Stimulated activated CD8-positive, alpha-beta memory T cell treated with anti-CD3 and anti-CD28 coated beads, Interleukin-15, amount 100 ng/mL, for 4 hours (primary cell): ENCODE measurements at places on chromosomes 16 and 17.

- no peak for DNase-seq
These were observed 19.8 kb upstream of the KCNH6 start for GRCh38 chr17:63503341-63503705.

GRCh38 chr16:50304467-50305440 lies 38.4 kb downstream of the ADCY7 start:
- DNase-seq = no peak

DNA sequence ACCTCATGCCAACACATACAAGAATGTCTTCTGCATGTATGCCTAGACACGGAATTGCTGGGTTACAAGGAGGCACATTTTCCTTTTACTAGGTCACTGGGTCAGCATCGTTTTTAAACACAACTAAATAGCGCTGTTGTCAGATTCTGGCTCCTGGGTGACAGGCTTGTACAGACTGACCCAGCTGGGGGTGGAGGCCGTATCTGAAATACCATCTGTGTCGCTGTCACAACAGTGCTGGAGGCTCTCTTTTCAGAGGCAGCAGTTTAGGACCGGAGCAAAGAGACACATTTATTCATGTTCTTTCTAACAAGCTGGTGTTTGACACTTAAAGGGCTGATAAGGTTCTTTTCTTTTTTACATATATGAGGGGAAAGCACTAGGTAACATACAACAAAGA lies 403.0 kb upstream of the ASIC2 start:
- DNase-seq = no peak

GRCh38 chr16:606656-607307 lies 16.9 kb downstream of the RAB40C start:
- DNase-seq = no peak

DNA sequence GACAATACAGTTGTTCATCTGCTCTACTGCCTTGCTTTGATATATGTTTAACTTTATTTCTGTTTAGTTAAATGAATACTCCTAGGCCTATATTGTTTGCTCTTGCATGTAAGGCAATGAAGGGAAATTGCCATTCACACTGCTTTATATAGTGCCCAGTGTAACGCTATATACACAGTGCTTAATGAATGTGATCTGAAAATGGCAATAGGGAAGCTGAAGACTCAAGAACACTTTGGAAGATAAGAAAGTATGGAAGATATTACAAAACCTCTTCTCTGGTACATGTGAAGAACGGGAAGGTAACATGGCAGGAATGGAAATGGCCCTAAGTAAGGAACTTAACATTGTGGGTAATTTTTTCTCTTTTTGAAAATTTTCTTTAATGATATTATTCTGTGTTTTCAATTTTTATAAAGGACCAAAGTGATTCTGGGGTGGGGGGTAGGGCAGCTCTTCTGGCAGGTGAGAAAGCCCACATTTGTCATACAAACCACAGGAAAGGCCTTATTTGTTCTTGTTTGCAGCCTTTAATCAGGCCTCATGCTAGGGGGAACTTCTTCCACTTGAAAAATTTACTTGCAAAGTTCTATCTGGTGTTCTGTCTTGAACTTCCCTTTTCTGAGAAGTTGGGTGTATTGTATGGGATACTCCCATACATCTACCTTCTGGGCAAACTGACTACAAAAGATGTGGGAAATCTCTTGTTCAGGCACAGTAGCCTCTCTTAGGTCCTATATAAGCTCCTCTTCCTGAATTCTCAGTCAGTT lies 100.8 kb upstream of the CORO6 start:
- no peak for DNase-seq

GRCh38 chr17:32318071-32318470 lies 23.9 kb downstream of the C17orf75 start:
- no peak for DNase-seq

- no peak for DNase-seq
These were observed 571.4 kb upstream of the SALL1 start for GRCh38 chr16:51722467-51722866.

- no peak for DNase-seq
These were observed 7.8 kb upstream of the SRL start for GRCh38 chr16:4249530-4250308.

DNA sequence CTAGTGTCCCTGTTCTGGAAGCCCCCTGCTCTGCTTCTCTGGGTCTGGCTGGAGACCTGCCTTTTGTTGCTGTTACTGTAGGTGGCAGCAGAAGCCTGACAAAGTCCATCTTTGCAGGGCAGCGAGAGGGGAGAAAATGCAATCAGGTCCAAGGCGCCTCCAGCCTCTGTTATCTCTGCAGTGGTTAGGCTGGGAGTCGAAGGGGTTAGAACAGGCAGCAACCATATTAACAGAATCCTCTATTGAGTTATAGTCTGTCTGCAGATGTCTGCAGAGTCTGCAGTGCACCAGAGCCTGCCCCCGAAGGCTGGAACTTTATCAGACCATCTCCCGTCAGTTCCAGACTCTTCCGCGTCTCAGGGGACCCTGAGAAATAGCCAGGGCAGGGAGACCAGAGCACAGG lies 404.9 kb upstream of the EEF2KMT start:
- no peak for DNase-seq

DNA sequence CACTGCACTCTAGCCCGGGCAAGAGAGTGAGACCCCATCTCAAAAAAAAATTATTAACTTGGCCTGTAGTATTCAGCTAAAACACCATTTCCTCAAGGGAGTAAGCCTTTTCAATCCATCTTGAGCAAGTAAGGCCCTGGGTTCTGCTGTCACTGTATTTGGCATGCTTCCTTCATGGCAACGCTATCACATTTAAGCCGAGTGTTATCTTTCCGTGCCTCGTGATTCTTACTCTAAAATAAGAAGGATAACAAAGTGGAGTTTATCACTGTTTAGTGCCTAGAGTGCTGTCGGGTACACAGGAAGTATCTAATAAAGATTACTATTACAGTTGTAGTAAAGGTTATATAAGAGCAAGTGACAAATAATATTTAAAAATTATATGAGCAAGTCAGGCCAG lies 8.8 kb downstream of the VPS53 start:
- DNase-seq = no peak

- no peak for DNase-seq
These were observed 4.5 kb downstream of the NUDT16L1 start for GRCh38 chr16:4697848-4698291.

- no peak for DNase-seq
These were observed 18.2 kb upstream of the NOS2 start for GRCh38 chr17:27818401-27819105.

DNA sequence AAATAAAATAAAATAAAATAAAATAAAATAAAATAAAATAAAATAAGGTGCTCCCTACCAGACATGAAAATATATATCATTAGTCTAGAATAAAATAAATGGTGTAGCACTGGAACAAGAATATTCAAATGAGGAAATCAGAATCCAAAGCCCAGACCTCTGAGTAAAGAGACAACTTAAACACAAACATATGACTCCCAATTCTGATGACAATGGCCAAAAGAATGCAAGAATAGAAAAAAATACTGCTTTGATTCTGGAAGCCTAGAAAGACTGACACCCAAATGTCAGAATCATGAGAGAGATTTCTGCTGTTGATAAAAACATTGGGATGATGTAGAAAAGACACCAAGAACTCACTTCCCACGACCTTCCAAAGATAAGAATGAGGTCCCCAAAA lies 27.9 kb downstream of the MYOCD start:
- no peak for DNase-seq

- DNase-seq = peak; percentile 57
These were observed 30.3 kb downstream of the PIK3R5 start for GRCh38 chr17:8935191-8935590.

DNA sequence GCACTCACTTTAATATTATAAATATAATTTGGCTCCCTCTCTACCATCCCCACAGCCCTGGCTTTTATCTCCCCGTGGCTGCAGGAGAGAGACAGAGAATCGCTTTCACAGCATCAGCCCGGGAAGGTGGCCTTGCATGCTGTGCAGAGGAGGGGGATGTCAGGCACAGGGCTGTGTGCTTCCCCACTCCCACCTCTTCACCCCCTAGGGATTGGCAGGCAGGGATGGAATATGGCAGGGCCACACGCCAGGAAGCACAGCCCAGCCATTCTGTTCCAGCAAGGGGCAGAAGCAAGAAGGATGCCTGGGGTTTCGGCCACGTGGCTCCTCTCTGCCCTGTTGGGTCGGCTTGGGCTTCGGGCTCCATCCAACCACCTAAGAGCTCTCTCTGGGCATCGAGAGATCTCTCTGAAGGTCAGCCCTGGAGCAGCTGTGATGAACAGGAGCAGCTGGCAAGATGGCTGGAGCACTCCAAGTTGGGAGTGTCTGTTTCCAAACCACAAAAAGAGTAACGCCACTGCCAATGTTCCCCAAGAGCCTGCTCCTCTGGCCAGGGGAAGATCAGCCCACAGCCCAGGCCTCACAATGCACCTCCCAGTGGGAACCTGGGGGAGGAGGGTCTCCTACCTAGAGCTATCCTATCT lies 223.2 kb downstream of the C16orf78 start:
- DNase-seq = no peak
